Colonic mucosa (tissue), 4 donors: ENCODE measurements at places on chromosomes 7 and 10. TPM values are rescaled to one million over a fixed set of nuclear protein-coding genes. Genes with fewer than 3 reads are reported as not detected.
A peak's percentile ranks its signal among the peaks of the same experiment; 100 is the strongest.

DNA sequence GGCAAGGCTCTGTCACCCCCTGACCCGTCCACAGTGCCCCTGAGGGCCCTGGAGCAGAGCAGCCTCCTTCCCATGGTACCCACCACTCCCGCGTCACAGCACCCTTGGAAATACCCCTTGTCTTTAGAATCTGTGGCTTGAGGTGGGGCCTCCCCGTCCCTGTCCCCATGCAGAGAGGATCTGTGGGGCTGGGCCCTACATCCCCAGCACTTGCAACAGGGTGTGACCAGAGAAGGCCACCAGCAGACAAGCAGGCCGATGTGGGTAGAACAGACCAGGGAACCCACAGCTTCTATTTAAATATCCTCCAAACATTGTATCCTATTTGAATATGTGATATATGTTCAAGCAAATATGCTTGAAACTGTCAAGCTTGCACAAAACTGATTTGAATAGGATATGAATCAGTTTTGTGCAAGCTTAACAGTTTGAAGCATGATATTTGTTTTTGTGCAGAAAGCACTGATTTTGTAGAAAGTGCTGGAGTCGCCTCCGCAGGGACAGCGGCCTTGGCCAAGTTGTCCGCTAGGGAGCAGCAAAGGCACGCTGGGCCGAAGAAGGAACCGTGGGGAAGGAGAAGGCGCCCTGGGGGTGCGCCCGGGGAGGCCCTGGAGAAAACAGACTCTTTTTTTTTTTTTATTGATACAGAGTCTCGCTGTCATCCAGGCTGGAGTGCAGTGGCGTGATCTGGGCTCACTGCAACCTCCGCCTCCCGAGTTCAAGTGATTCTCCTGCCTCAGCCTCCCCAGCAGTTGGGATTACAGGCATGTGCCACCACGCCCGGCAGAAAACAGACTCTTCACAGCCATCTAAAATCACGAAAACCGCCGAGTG lies 2.2 kb downstream of the CFAP46 start:
- peak; percentile 37 for DNase-seq

DNA sequence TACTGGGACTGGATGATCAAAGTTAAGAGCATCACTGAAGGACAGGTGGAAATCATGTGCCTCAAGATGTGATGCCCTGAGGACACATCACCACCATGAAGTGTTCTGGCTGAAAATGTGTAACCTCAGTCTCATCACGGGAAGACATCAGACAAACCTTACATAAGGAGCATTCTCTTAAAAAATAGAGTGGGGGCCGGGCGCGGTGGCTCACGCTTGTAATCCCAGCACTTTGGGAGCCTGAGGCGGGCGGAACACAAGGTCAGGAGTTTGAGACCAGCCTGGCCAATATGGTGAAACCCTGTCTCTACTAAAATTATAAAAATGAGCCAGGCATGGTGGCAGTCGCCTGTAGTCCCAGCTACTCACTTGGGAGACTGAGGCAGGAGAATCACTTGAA lies 65.6 kb downstream of the LOXL4 start:
- no peak for DNase-seq

DNA sequence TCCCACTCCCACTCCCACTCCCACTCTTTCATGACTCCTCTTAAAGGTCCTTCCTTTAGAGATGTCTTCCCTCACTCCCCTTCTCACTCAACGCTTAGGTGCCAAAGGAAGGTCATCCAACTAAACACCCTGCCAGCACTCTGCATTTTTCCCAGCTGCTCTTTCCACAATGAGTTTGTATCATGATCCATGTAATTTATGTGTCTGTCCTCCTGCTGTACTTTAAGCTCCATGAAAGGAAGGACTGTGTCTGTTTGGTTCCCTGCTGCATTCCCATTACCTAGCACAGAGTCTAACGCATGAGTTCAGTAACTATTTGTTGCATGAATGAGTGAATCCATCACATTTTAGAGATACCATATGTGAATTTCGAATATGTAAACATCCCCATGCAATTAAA lies 252.7 kb downstream of the KIF20B start:
- DNase-seq = no peak

- no peak for DNase-seq
These were observed 860 bp downstream of the ZEB1 start for GRCh38 chr10:31319602-31320549.

DNA sequence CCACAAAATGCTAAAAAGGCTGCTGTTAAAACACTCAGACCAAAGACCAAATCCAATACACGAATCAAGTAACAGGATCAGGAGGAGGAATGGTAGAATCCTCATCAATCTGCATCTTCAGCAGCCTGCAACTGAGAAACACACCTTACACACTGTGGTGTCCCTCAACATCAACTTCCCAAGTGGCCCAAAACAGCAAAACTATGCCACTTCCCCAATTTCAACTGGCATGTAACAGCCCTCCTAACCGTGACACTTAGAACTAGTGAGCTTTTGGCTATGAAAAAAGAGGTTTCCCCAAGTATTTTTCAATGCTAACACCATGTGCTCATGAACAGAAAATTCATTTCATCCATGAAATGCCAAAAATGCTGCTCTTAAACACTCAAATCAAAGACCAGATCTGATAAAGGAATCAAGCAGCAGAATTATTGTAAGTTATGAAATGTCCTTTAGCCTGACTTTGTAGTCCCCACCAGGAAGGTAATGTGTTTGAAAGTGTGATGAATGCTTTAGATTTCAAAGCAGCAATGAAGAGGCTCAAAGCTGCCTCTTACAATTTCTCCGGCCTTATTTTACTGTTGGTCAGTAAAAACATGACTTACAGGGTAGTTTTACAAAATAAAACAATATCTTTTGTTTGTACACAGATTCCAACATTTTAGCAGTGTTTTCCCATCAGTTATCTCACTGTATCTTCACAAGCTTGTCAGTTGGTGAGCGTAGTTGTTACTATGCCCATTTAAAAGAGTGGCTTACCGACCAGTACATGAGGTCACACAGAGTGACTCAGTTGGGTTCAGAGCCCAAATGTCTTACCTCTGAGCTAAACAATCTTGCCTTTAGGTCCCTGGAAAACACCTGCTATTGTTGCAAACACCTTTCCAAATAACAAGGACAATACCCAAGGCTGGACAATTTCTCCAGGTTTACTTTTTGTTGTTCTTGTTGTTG lies 65.7 kb upstream of the ASAH2 start:
- no peak for DNase-seq

DNA sequence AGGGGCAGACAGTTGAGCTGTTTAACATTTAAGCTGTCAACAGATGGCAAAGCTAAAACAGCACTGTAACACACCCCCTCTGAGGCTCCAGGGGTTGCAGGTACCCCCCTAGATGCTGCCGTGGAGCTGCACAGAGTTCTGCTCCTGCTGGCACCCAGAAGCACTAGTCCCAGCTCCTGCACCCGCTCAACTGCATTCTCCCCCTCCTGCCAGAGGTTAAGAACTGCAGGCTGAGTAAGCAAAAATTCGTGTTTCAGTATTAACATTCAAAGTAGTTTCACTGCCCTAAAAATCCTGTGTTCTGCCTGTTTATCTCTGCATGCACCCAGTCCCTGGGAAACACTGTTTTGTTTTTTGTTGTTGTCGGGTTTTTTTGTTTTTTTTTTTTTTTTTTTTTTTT lies 790.8 kb upstream of the KCND2 start:
- DNase-seq = no peak

GRCh38 chr7:99242682-99243081 lies 30.0 kb upstream of the MYH16 start:
- no peak for DNase-seq

- peak; percentile 61 for DNase-seq
These were observed 3.0 kb upstream of the BTBD16 start for GRCh38 chr10:122267849-122268737.

DNA sequence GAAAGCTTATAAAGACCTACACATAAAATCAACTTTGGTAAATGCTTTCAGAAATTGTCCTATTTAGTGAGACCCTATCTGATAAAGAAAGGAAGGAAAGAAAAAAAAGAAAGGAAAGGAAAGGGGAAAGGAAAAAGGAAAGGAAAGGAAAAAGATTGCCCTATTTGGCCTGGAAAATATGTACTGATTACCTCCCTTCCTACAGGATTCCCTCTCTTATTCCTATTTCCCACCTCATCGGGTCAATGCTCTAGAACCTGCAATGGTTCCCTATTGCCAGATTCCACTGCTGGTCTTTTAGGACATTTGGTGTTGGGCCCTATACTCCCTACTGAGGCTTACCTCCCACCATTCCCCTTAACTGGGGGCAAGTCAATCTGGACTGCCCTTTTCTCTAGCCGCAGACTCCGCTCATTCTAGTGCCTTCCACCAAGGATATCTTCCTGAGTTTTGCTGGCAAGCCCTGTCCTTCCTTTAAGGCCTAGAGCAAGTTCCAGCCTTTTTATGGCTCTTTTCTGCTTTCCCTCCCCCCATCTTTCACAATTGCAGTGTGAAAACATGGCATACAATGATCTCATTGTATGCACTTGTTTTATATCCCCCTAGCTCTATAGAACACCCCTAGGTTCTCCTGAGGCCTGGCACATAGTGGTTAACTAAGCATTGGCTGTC lies 4.4 kb downstream of the DDIT4 start:
- DNase-seq = peak; percentile 62

DNA sequence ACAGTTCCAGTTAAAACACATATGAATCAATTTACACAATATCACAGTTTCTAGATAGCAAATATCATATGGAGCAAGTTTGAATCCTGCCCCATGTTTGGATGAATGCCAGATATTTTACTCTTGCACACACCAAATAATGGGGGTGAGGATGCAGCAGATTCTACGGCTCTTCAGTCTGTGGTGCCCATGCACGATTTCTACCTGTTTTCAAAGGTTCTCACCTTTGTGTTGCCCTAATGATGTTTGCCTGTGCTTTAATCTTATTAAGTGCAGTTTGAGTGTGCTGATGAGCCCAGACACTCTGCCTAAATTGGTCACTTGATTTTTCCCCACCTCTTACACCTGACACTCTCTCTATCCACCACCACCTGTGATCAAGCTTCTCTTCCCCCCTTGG lies 119.6 kb downstream of the NPY start:
- no peak for DNase-seq

- DNase-seq = no peak
These were observed 498.9 kb downstream of the RPS24 start for GRCh38 chr10:78532480-78533042.

- DNase-seq = no peak
These were observed 41.5 kb downstream of the CDK6 start for GRCh38 chr7:92794831-92795230.

DNA sequence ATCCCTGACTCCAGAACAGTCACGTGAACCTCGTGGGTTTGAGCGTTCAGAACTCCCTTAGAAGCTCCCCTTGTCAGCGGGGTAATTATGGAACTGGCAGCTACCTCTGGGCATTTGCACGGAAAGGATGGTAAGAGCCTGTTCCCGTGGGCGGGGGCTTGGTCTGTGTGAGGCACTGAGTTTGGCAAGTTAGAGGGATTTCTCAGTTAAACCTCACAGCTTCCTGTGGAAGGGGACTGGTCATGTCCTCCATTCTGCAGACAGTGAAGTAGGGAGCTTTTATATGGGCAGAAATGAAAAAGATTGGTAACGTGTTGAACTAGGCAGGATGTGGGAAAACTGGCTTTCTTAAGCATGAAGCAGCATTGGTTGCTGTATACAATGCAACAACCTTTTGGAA lies 16.0 kb downstream of the PALD1 start:
- no peak for DNase-seq

- no peak for DNase-seq
These were observed 59.9 kb downstream of the SUGCT start for GRCh38 chr7:40194745-40195144.

- DNase-seq = no peak
These were observed 908.3 kb downstream of the KCNMA1 start for GRCh38 chr10:76729346-76729745.

DNA sequence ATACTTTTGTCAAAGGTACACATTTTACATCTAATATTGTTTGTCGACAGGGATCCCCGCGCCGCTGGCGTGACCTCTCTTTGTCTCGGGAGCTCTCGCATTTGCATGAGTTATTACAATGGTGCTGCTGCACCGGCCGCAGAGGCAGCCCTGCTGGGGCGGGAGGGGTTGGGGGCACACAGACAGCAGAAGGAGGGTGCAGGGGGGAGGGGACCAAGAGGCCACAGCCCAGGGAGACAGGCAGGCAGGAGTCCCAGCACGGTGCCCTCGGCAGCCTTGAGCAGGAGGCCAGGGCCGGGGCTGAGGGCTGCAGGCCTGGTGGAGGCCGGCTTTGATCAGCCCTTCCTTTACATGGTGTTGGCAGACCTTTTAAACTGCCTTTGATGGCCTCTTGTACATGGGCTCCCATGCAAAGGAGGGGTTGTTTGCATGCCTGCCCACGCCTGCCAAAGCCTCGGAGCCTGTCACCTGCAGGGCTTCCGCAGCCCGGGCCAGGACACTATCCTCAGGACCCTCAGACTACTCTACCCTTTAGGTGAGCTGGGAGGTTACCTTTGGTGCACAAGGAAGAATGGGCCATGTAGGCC lies 95.5 kb downstream of the EBF3 start:
- no peak for DNase-seq

DNA sequence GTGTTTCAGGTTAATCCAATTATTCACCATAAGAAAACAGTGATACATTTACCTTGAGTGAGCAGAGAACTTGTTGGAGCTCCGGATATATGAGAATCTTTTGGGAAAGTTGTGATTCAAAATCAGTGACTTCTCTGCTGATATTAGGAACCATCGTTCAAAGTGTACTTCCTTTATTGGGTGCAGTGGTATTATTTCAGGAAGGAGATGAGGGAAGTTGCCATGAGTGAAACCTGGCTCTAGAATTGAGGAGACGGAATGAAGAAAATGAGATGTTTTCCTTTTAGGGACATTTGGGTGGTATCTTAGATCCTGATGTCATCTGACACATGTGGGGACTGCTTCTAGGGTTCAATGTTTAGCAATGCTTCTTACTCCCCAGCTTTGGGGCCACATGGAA lies 343.9 kb downstream of the ABCA13 start:
- DNase-seq = no peak

DNA sequence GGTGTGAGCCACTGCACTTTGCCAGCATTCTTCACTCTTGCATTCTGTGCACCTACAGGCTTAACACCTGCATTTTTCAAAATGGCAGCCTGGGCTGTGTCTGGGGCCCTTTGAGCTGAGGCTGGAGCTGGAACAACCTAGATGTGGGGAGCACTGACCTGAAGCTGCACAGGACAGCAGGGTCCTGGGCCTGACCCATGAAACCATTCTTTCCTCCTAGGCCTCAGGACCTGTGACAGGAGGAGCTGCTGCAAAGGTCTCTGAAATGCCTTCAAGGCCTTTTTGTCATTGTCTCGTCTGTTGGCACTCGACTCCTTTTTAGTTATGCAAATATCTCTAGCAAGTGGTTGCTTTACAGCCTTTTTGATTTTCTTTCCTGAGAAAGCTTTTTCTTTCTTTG lies 82.3 kb downstream of the INPP5A start:
- DNase-seq = no peak

The GTPBP10 gene
- total RNA-seq = 20.1 TPM

The KIAA1217 gene
- total RNA-seq = 34.2 TPM

The SCIN gene
- 57.4 TPM for total RNA-seq

The ADRA2A gene
- total RNA-seq = 12.8 TPM

The HPSE2 gene
- total RNA-seq = 1.8 TPM

The PTER gene
- 14.1 TPM for total RNA-seq

The NEBL gene
- 26.6 TPM for total RNA-seq

The GLI3 gene
- 1.8 TPM for total RNA-seq

The CDH23 gene
- 1.4 TPM for total RNA-seq

The ZPBP gene
- total RNA-seq = not detected

The PRKCQ gene
- total RNA-seq = 0.93 TPM

The DHX32 gene
- total RNA-seq = 86.3 TPM

The ASCC1 gene
- total RNA-seq = 16.2 TPM
